ENCODE measurements at places on chromosomes 4 and X.

- no peak for DNase-seq
These were observed 102.2 kb downstream of the OR13H1 start for GRCh38 chrX:131646106-131646505.

- DNase-seq, result no peak
These were observed 87.0 kb downstream of the RNF150 start for GRCh38 chr4:141046255-141046654.

GRCh38 chr4:43066415-43066814 is 173.9 kb downstream of the GRXCR1 start:
- no peak for DNase-seq

- no peak for DNase-seq
These were observed 12.8 kb downstream of the SLC6A14 start for GRCh38 chrX:116449156-116449555.

GRCh38 chrX:429266-429825 is 42.6 kb upstream of the PPP2R3B start:
- no peak for DNase-seq
